ENCODE measurements at places on chromosomes 4 and X.

DNA sequence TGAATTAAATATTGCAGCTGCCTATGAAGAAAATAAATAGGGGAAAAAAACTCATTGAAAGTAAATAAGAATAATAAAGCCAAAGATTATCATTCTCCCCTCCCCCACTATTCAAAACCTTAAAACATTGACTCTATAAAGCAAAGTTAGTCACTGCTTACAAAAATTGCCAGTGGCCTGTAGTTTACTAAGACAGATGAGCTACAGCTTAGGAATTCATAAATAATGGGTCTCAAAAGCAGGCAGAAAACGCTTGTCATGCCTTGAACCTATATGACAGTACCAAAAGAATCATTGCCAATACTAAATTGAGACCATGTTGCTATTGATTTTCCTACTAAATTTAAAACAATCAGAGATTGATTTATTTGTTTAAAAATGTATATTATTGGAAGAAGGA is 78.9 kb downstream of the SLC10A7 start:
- no peak for DNase-seq

DNA sequence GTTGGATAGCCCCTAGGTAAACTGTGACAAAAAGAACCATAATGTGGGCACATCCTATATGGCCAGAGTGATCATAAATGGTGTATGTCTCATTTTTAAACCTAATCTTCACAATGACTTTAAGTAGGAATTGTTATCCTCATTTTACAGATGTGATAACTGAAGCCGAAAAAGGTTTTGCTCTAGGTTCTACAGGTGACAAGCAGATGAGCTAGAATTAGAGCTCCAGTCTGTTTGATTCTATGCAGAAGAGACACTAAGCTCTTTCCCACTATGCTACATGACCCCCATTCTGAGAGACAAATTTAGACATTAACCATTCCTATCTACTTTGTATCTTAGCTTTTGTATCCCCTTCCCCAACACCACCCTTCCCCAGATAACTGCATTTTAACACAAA is 2.0 kb downstream of the AREG start:
- no peak for DNase-seq

- no peak for DNase-seq
These were observed 69.8 kb downstream of the HAUS3 start for GRCh38 chr4:2172161-2172560.

DNA sequence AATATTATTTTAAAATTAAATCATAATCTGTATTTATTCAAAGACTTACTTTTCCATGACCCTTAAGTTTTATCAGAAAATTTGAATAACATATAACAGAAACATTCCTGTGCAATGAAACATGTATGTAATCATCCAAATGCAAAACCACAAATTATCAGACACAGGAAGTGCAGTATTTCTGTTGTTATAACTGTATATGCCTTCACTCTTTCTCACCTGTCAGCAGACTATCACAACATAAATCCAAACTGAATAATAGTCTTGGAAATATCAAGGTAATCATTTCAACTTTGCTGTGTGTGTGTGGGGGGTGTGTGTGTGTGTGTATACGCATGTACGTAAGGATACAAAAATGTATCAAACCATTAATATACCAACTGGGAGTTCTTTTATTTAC is 285.9 kb downstream of the SLC7A11 start:
- DNase-seq = no peak

- no peak for DNase-seq
These were observed 9.9 kb upstream of the SLC25A43 start for GRCh38 chrX:119389214-119389613.

GRCh38 chr4:87677731-87678130 is 27.7 kb downstream of the DMP1 start:
- no peak for DNase-seq

GRCh38 chr4:139419388-139419914 is 34.5 kb upstream of the RAB33B start:
- DNase-seq = no peak

DNA sequence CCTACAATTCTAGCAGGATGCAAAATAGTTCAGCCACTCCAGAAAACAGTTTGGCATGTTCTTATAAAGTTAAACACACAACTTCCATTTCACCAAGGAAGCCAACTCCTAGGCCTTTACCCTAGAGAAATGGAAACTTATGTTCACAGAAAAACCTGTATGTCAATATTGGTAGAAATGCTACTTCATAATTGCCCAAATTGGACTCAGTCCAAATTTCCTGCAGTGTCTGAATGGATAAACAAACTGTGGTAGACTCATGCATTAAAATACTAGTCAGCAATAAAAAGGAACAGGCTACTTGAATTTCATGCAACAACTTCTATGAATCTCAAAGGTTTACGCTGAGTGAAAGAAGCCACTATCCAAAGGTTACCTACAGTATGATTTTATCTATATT is 1738.8 kb upstream of the IGFBP7 start:
- no peak for DNase-seq

- DNase-seq = no peak
These were observed 85.5 kb downstream of the CAMK2D start for GRCh38 chr4:113675731-113676697.

DNA sequence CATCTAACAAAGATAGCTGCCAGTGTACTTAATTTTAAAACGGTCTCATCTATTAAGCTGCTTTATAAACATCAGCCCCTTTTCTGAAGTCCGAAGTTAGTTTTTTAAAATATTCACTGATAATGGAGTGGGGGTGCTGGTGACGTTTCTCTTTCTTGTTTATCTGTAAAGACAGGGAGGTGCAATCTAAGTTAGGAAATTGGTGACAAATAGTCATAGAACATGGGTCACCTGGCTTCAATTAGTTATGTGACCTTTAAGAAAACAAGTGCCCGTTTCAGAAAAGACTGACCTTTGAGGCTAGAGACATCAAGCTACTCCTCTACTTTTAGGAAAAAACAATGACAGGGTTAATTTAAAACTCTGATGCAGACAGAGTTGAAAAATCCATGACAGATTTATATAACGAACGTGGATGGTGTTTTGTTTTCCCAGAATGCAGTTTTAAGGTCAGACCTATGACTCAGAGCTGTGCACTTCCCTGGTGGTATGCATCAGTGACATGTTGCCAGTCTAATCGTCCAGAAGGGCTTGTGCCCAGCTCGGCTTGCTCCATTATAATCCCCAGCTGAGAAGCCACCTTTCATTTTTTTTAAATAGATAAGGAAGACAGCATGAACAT is 38.2 kb downstream of the FHL1 start:
- no peak for DNase-seq

DNA sequence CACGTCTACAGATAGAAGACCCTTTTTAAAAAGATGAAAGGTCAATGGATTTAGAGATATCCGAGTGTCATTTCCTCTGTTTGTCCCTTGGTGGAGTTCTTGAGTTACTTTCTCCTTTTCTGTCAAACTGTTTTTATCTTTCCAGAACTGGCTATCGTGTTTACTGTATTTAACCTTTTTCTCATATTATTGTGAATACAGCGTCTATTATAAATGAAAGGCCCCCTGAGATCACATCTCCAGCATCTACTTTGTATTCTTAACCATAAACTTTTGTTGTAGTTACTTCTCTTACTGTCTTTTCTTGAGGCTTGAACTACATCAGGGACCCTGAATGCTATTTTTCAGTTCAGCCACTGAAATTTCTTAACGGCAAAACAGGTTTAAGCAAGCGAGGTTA is 4.0 kb upstream of the PCDH7 start:
- DNase-seq = no peak

GRCh38 chr4:100285121-100285520 is 94.9 kb upstream of the DDIT4L start:
- no peak for DNase-seq

DNA sequence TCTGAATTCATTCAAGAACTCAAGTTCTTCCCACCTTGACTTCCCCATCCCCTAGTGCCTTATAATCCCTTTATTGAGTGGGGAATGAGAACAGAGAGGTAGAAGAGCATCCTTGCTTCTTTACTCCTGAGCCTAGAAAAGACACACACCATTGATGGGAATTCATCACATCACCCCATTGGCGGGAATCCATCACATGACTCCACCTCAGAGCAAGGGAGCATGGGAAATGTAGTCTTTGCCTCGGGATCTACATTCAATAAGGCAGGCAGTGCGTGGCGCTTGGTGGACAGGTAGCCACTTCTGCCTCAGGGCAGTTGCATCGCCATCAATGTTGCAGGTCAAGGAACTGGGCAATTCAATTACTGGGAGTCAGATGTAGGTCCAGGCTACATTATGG is 50.7 kb downstream of the MXRA5 start:
- DNase-seq = no peak

- DNase-seq = no peak
These were observed 114.4 kb upstream of the WDR44 start for GRCh38 chrX:118231464-118231863.

DNA sequence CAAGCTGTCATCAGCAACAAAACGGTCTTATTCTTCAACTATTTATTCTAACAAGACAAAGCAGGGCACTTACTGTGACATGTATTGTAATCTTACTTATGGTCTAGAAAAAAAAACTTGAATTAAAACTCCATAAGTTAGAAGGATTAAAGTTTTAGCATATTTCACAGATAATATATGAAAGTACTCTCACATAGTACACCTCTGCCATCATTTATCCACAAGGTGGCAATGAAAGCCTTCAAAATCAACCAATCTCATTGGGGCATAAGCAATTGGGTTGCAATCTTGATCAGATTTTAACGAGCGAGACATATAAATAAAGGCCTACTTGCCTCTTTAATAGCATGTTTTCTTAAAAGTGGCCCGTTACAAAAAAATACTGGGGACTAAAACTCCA is 1382.9 kb downstream of the FAM133A start:
- DNase-seq = no peak

- no peak for DNase-seq
These were observed 589.4 kb downstream of the PPP4R3C start for GRCh38 chrX:26873736-26874135.

GRCh38 chrX:17592117-17592516 is 145.2 kb upstream of the SCML1 start:
- DNase-seq = no peak

DNA sequence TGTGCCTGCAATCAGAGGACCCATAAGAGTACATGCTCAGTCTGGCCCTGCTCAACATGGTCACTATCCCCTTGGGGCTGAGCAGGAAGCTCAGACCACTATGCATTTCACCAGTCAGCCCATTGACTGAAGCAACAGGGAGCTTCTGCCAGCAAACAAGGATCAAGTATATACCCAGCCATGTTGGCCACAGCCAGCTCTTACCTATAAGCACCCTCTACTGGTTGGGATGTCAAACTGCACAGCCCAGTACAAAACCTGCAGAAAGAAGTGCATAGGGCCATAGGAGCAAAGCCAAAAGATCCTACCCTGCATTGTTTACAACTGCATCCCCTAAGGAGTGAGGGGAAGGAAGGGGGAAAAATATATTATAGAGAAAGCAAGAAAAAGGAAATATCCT is 214.4 kb upstream of the CPEB2 start:
- DNase-seq = no peak

DNA sequence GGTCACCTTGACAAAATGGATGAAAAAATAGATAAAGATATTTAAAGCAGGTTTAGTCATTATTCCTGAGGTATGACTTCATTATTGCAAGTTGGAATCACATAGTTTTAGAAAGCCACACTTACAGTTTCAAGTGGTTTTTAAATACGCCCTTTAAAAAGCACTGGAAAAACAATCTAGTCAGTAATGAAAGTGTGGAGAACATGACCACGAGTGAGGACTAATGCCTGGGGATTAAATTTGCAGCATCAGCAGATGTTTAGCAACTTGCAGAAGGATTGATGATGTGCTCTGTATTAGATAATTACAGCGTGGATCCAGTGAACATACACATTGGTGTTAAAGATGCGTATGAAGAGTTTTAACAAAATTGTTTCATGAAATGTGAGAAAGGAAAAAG is 5.9 kb downstream of the SPARCL1 start:
- DNase-seq = no peak

GRCh38 chr4:1137063-1137776 is 23.9 kb upstream of the RNF212 start:
- DNase-seq = no peak

DNA sequence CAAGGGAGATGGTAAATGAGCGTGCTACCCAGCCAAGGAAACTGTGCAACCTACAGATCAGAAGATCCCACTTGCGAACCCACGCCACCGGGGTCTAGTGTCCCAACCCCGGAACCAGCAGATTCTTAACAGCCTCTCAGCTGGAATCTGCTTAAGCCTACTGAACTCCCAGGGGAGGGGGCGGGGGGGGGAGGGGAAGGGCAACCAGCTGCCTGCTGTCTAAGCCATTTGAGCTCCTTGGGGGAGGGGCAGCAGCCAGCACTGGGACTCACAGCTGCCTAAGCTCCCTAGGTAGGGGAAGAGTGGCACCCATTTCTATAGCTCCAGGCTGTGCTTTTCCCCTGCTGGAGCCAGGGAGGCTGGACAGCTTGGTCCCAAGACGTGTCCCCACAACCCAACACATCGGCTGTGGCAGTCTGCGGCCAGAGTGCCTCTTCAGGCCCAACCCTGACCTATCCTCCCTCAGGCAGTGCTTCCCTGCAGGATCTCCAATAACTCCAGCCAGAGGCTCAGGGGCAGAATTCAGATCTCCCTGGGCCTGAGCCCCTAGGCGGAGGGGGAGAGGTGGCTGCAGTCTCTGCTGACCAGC is 289.2 kb downstream of the LDB2 start:
- DNase-seq = no peak

DNA sequence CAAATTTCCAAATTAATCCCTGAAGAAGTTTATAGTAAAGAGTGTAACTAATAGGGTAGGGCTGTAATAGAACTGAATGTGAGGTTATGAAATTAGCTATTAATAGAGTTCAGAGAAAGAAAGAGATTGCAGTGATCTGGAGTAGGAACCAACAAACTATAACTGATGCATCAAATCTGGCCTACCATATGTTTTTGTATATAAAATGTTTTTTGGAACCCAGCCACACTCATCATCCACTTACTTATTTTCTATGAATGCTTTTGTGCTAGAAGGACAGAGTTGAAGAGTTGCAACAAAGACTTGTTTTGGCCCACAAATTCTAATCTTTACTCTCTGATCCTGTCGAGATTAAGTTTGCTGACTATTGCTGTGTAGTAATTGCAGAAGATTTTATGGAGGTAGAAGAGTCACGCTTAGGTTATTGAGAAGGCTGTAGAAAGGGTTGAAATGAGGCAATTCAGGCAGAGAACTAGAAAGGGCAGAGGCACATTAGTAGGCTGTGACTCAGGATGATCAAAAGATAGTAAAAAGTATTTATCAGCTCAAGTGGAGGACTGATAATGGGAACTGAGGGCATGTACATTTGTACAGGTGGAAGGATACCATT is 298.7 kb upstream of the EMCN start:
- DNase-seq = no peak

- DNase-seq = no peak
These were observed 16.4 kb downstream of the TCEANC start for GRCh38 chrX:13669246-13669737.

- no peak for DNase-seq
These were observed 73.0 kb downstream of the TLL1 start for GRCh38 chr4:165945991-165946390.

All from activated naive CD8-positive, alpha-beta T cell treated with anti-CD3 and anti-CD28 coated beads, Interleukin-2, amount 10 ng/mL, durations not matched to agents 7 days and 5 days (primary cell).